KBM-7 (cell line): ENCODE measurements at places on chromosomes 13 and 19.

GRCh38 chr19:55094456-55095259, 19.0 kb downstream of the EPS8L1 start:
- no peak for DNase-seq

GRCh38 chr19:38173291-38174041, 50.6 kb downstream of the DPF1 start:
- no peak for DNase-seq

DNA sequence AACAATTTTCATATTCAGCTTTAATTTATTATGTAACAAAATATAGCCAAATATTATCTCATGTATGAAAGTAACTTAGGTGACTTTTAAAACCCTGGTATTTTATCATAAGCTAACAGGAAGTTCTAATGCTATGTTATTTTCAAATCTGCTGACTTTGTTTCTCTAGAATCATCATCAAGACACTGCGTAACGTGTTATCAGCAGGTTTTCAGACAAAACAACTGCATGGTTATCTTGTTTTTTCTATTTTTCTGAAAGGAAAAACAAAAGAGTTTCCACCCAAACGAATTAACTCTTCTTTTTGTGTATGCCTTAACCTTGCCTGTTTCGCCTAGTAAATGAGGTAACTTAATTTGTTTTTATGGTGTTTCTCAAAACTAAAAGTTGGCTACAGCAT, 156.3 kb downstream of the TBC1D4 start:
- DNase-seq, result no peak

GRCh38 chr19:13294812-13295567, 144.8 kb downstream of the IER2 start:
- no peak for DNase-seq

- no peak for DNase-seq
These were observed 53.9 kb downstream of the PCDH8 start for GRCh38 chr13:52794589-52794988.

DNA sequence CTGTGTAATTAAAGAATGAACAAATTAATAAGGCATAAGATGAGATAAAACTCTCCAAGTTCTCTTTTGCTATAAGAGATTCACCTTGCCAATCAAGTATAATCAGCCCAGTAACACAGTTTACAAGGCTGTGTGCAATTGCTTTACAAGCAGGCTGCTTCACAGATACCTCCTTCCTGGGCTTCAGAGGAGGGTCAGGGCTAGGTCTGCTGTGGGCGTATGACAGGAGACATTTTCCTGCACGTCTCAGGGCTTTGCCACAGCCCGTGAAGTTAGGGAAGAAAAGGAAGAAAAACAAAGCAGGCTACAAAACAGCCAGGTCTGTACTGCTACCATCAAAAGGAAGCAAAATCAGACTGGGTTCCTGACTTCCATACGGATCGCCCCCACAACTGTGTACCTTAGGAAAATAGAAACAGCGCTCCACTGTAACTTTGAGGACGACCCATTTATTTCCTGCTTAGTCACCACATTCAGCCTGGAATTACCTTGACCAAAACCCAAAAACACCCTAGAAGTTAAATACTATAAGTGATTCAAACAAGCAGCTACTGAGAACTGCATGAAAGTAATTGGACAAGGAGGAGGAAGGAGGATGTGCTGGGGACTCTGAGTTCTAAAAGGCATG, 12.4 kb downstream of the EFNB2 start:
- no peak for DNase-seq

GRCh38 chr13:30002577-30002976, 152.2 kb upstream of the UBL3 start:
- DNase-seq, result no peak

- DNase-seq, result no peak
These were observed 11.9 kb downstream of the ZNF541 start for GRCh38 chr19:47560999-47561398.

- DNase-seq, result peak; percentile 82
These were observed 31.2 kb downstream of the TMPRSS9 start for GRCh38 chr19:2391118-2391725.

DNA sequence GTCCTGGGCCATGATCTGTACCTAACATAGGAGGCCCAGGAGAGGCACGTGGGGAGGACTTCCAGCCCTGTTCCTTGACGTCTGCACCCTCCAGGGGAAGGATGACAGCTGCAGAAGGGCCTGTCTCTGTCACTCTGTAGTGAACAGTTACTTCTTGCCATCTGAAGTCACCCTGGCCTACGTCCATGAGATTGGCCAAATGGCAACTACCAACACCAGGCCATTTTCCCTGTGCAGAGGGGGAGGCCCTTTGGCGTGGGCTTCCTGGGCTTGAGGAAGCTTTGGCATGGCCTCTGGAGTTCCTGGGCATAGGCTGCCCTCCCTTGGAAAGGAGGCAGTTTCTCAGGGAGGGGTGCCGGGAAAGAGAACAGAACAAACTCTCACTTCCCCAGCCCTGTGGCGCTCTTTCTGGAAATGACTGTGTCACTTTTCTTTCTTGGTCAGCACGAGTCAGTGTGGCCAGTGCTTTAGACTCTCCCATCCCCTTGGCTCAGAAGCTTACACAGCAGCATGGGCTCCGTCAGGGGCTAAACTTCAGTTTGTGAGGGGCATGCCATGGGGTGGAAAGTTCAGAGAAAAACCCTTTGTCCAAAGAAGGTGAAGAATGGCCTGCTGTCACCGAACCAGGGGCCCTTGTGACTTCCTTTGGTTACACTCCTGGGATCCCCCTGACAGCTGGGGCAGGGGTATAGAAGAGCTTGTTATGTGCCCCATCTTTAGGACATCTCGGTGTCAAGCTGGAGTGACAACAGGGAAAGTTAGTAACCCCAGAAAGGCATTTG, 5.3 kb downstream of the CARM1 start:
- no peak for DNase-seq

GRCh38 chr13:50388481-50388880, 373.2 kb downstream of the KCNRG start:
- no peak for DNase-seq

DNA sequence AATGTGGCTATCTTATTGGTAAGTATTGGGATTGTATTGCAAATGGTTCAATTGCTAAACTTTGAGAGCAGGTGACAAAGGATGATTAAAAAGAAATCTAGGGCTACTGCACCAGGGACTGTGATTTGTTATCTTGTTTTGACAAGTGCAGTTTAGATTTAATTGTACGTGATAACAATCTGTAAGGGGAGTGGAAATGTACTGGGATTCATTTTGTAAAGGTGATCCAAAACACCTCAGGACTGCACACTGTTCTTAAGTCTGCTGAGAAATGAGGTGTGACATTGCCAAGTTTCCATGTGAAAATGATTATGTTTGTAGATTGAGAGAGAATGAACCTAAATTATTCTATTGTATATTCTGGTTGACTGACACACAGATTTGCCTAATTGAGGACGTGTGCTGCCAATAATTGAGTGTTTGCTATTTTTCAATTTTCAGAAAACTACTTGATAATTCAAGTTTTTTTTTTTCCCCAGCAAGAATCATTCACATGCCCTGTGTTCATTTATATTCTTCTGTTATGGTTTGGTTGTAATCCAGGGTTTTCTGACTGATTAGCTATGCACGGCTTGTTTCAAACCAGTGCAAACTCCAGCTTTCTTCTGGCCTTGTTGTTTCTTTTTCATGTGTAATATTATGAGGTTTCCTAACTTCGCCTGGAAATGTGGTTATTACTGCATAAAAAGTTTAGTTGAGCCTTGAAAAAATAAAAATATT, 308.0 kb downstream of the OLFM4 start:
- no peak for DNase-seq

- DNase-seq, result no peak
These were observed 31.3 kb upstream of the ASF1B start for GRCh38 chr19:14167576-14168138.

GRCh38 chr19:41321600-41322270, 11.8 kb downstream of the CCDC97 start:
- peak; percentile 44 for DNase-seq

DNA sequence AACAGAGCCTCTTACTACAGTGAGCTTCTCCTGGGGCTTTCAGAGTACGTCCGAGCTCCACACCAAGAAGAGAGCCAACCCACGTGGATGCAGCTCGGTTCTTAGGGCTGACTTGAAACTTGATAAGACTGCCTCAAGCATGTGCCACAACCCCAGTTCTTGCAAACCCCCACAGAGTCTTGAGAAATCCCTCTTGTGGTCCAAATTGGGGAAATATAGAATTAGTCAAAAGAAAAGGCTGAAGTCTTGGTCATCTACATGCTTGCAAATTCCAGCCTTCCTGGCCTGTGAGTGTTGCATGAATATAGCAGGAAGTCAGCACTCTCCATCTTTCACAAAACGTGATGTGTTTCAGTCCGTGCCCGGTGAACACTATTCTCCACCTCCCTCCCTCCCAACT, 95.2 kb downstream of the GGACT start:
- no peak for DNase-seq

DNA sequence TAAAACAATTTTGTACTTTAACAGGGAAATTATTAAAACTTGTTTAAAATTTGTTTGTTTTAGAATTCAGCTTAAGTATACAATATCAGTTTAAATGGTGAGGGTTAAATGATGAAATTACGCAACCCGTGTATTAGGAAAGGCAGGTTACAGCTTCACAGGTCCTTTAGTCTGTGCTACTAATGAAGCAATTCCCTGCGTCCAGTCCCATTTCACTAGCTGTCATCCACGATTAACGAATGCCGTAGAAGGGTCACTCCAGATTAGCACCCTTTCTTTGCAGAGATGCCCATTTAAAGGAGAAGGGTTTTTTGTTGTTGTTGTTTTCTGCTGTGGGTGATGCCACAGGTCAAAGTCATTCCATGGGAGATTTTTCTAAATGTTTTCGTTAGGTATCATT, 457.6 kb upstream of the SLC10A2 start:
- DNase-seq, result no peak

DNA sequence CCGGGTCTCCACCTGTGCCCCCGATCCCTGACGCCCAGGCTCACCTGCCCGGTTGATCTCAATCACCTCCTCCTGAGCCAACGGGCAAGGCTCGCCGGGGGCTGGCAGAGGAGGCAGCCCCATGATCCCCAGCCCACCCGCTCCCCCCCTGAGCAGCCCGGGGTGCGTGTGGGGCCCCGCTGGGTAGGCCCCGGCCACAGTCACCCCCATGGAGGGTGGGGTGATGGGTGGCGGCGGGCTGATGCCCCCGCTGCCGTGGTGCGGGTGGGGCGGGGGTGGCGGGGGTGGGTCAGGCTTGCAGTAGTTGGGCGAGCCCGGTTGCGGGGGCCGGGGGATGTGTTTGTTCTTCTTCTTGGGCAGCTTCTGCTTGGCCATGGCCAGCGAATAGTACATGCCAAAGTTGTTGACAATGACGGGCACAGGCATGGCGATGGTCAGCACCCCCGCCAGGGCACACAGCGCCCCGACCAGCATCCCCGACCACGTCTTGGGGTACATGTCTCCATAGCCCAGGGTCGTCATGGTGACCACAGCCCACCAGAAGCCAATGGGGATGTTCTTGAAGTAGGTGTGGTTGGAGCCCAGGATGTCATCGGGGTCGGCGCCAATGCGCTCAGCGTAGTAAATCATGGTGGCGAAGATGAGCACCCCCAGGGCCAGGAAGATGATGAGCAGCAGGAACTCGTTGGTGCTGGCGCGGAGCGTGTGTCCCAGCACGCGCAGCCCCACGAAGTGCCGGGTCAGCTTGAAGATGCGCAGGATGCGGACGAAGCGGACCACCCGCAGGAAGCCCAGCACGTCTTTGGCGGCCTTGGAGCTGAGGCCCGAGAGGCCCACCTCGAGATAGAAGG, 6.0 kb downstream of the KCNC3 start:
- no peak for DNase-seq

GRCh38 chr19:1668486-1669270, 16.3 kb upstream of the TCF3 start:
- no peak for DNase-seq

- DNase-seq, result no peak
These were observed 61.2 kb upstream of the MIR17HG start for GRCh38 chr13:91286317-91286716.

GRCh38 chr13:98563071-98563470, 13.8 kb downstream of the STK24 start:
- no peak for DNase-seq

- peak; percentile 91 for DNase-seq
These were observed 690 bp upstream of the B3GNT8 start for GRCh38 chr19:41427647-41428480.

DNA sequence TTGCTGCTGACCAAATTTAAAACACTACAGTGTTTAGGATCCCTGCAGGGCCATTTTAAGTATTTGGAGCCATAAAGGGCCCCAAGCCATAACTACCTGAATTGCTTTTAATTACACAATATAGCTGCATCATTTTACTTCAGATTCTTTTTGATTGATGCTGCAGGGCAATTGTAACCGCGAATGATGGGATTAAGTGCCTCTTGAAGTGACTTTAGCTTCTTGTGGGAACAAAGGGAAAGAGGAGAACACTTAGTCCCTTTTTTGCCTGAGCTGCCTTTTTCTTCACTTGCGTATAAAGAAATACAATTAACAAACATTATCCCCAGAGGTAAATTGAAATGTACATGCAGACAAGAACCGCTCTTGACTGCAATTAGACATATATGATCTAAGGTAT, 228.5 kb downstream of the ZIC5 start:
- no peak for DNase-seq

DNA sequence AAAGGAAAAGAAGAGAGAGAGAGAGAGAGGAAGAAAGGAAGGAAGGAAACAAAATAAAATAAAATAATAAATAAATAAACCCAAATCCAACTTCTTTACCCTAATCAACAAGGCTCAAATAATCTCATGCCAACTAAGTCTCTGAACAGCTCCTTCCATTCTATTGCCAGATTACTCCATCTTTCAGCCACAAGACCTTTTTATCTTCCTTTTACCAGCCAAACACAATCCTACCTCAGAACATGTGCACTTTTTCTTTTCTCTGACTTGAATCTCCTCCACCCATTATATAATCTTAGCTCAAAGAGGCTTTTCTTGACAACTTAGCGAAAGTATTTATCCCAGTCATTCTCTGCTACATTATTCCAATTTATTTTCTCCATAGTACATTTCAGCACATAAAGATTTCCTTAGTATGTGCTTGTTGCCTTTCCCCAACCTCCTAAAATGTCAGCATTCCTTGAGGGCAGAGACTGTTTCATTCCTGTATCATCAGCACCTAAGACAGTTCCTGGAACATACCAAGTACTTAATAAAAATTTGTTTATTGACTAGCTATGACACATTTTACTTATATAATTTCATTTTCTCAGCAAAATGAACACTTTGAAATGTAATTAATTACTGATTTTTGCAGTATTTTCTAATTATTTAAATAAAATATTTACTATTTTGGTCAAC, 33.5 kb upstream of the USPL1 start:
- no peak for DNase-seq

- DNase-seq, result no peak
These were observed 248.4 kb downstream of the RFC3 start for GRCh38 chr13:34066344-34066743.

DNA sequence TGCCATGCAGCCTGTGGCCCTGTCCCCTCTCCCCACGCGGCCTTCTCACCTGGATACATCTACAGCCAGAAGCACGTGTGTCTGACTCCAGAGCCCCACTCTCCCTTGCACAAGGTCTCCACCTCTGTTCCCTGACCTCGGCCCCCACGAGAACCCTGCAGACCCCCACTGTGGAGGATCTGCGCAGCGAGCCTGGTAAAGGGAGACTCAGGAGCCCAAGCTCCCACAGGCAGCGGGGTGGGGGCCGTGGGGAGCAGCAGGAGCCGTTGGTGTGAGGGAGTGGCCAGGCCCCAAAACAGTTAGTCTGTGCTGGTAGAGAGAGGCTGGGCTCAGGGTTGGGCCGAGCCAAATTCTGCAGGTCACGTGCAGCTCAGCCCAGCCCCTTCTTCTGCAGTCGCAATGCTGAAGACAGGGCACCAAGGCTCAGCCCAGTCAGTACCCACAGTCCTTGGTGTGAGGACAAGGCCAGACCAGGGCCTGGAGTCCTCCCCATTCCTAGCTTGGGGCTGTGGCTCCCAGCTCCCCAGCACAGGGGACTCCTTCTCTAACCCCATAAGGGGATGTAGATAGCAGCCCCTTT, 28.7 kb upstream of the SLC7A10 start:
- DNase-seq, result no peak
